ENCODE measurements at places on chromosomes 7 and 10.

- DNase-seq = no peak
These were observed 9.5 kb upstream of the ASAH2 start for GRCh38 chr10:50260791-50261281.

GRCh38 chr10:69486922-69487730 is 35.9 kb downstream of the TSPAN15 start:
- DNase-seq = no peak

- no peak for DNase-seq
These were observed 173.5 kb downstream of the BMPER start for GRCh38 chr7:34078864-34079263.

- DNase-seq = no peak
These were observed 179.1 kb upstream of the SH2B2 start for GRCh38 chr7:102107474-102108104.

DNA sequence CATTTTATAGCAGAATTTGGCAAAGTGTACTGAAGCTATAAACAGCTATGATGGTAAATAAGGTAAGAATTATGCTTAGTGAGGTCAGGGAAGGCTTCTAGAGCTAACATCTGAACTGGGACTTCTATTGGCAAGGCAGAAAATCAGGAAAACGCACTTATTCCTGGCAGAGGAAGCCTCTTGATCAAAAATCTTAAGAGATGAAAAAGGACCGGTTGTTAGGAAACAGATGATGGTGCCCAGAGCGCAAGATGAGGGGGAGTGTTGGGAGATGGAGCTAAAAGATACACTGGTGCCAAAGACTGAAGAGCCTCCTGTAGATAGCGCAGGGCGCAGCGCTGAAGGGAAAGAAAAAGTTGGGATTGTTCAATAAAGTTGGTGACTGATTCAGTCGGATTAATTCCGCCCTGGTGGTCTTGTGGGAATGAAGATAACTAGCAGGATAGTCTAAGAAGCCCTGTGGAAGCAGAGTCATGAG is 550 bp upstream of the CALU start:
- no peak for DNase-seq

DNA sequence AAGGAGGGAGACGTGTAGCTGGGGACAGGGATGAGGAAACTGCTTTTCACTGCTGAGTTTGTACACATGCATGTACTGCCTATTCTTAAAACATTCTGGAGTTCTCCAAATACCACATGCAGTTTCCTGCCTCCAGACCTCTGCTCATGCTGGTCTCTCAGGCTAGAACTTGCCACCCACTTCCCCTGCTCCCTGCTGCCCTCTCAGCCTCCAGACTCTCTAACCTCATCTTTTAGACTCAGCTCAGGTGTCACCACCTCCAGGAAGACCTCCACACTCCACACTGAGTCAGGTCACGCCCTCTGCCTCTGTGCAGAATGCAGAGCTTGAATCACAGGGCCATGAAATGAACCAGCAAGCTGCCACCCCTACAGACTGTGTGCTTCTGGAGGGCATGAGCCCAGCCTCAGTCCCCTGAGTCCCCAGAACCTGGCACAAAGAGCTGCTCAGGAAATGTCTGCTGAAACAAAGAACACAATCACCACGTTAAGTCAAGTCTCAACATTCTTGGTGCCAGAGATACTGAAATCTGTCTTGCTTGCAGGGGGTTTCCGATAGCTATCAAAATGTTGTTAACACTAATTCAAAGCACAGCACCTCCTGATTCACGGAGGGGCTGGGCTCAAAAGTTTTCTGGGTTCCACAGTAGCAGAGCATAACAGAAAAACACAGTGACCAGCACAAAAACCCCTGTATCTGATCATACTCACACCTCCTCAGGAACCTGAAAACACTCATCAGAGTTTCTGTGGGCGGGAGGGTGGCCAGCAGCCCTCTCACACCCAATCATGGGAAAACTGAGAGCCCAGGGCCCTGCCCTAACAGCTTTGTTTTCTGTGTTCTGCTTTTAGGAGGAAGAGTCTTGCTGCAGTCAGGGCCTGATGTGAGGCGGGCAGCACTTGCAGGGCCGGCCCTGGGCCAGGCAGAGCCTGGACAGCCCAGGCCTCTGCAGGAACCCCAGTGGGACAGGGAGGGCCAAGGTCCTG is 21.1 kb downstream of the FAM53B start:
- DNase-seq = no peak

- no peak for DNase-seq
These were observed 8.1 kb upstream of the SH2D4B start for GRCh38 chr10:80529604-80530003.

DNA sequence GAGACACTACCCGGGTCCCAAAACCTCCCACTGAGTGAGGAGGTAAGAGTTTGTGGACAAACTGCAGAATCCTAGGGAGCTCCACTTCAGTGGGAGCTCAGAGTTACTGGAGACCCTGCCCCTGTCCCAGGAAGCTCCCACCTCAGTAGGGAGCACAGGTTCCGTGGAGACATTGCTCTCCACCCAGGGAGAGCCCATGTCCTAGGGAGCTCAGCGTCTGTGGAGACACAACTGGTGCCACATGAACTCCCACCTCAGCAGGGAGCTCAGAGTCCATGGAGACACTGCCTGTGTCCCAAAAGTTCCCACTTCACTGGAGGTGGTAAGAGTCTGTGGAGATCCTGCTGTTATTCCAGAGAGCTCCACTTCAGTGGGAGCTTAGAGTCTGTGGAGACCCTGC is 6.3 kb downstream of the MYO1G start:
- DNase-seq = no peak

DNA sequence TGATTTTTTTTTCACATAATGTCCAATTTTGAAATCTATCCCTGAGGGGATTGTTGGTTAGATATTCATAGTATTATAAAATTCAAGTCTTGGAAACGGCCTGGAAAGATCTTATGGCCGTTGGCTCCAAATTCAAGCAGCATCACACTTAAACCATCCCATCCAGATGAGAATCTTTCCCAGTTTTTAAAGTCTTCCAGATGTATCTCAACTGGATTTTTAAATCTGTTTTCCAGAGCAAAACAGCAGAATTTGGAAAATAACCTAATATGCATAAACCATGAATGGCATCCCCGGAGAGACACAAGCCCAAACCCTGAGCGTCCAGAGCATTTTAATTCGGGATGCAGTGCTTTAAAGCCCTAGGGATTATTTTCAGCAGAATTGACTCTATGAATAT is 208.2 kb upstream of the PRKCQ start:
- DNase-seq = no peak

DNA sequence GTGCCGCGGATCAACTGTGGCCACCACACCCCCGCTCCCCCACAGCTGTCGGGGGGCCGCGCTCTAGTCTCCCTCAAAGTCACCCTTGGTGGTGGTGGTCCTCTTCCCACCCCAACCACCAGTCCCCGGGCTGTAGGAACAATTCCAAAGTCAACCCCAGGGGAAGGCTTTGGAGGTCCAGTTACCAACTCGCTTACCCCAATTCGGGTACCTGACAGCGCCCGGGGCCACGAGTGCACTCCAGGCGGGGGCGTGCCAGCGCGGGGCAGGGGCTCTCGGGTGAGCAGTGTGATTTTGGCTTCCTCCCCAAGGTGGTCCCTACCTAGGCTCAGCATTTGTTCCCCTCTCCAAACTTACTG is 584 bp upstream of the ZMIZ1 start:
- peak; percentile 35 for DNase-seq

DNA sequence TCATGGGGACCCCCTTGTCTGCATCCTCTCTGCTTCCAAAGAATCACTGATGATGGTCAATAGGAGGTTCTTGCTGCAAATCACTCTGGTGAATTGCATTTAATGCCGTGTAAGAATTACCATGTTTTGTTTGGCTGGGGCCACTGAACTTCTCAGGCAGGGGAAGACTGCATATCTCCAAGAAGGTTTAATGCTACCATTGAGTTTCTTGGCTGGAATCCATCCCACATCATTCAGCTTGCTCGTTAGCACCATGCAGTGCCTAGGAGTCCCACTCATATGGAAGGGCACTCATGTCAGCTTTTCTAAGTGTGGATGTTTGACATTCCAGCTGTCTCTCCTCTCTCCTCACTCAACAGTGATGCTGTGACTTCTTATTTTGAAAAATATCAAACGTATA is 50.2 kb upstream of the BAMBI start:
- DNase-seq = no peak

DNA sequence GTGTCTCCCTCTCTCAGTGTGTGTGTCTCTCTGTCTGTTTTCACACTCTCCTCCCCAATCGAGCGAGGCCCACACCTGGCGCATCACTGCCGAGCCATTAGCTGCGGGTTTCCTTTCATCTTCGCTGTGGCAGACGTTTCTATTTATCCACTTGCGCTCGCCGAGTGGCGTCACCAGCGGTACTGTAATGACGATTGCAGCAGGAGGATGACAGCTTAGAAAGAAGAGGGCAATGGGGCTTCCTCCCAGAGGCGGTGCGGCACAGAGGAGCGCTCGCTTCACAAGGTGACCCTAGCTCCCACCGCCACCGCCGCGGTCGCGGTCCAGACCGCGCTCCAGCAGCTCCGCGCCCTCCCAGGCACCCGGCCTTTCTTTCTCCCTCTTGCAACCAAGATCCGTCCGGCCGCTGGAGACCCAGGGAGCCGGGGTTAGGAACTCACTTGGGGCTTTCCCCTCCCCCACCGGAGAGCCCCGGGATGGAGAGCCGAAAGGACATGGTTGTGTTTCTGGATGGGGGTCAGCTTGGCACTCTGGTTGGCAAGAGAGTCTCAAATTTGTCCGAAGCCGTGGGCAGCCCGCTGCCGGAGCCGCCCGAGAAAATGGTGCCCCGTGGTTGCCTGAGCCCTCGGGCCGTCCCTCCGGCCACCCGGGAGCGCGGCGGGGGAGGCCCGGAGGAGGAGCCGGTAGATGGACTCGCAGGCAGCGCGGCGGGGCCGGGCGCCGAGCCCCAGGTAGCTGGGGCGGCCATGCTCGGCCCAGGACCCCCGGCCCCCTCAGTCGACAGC is at the start of gene EVX1:
EVX1 (plus strand) TSS at position 248 of the 785 bp plus-strand sequence; CDS start at position 477, 229 bp downstream.
- no peak for DNase-seq

- no peak for DNase-seq
These were observed 21.8 kb downstream of the RP9 start for GRCh38 chr7:33087356-33087755.

GRCh38 chr10:16016688-16017087 is 156.4 kb upstream of the MINDY3 start:
- no peak for DNase-seq

- no peak for DNase-seq
These were observed 70.6 kb upstream of the GLCCI1 start for GRCh38 chr7:7897949-7898515.

DNA sequence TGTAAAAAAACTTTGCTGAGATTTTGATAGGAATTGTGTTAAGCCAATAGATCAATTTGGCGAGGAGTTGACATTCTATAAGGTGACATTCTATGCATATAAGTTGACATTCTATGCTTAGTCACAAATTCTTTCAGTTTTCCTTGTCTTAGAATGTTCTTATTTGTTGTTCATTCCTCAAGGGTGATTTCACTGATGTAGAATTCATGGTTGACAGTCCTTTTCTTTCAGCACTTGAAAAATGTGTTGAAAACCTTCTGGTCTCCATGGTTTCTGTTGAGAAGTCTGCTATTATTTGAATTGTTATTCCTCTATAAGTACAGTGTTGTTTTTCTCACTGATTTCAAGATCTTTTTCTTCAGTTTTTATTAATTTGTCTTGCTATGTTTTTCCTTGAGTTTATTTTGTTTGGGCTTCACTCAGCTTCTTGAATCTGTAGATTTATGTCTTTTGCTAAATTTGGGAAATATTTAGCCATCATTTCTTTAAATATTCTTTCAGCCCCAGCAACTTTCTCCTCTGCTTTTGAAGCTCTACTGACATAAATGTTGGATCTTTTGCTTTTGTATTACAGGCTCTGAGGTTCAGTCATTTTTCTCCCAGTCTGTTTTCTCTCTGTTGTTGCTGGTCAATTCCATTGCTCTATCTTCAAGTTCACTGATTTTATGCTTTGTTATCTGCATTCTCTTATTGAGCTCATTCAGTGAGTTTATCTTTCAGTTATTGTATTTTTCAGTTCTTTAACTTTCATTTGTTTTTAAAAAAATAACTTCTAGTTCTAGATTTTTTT is 154.9 kb downstream of the SDK1 start:
- no peak for DNase-seq

DNA sequence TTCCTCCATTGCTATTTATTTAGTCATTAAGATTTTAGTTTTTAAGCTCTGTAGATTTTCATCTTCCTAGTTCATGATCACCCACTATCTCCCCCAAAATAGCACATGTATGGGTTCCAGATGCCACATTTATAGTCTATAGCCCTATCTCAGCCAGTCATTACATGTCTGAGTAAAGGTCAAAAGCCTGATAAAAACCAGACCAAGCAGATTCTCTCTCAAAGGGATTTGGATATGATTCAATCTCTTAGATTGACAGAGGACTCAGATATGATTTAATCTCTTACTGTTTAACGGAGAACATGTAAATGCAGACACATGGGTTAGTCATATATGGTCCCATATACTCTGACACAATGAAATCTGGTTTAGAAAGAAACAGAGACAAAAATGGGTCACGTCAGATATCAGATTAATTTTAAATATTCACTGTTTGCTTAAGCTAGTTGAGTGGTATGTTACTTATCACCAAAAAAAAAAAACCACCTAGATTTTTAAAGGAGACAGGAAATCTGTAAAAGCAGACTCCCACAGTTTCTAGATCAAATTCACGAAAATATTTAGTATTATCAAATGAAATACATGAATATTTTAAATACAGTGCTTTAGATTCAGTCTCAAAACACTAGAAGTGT is 107.0 kb upstream of the LRRN3 start:
- no peak for DNase-seq

- no peak for DNase-seq
These were observed 36.5 kb downstream of the RAPGEF5 start for GRCh38 chr7:22320416-22320815.

GRCh38 chr10:124709861-124710260 is 34.3 kb downstream of the FAM53B start:
- no peak for DNase-seq

- no peak for DNase-seq
These were observed 97.4 kb downstream of the LRRC18 start for GRCh38 chr10:48842231-48842630.

Measured in stimulated activated CD4-positive, alpha-beta T cell treated with anti-CD3 and anti-CD28 coated beads, Interleukin-4, amount 100 ng/mL, for 4 hours (primary cell).